GOT3 (cell line): ENCODE measurements at places on chromosomes 12 and 14.

DNA sequence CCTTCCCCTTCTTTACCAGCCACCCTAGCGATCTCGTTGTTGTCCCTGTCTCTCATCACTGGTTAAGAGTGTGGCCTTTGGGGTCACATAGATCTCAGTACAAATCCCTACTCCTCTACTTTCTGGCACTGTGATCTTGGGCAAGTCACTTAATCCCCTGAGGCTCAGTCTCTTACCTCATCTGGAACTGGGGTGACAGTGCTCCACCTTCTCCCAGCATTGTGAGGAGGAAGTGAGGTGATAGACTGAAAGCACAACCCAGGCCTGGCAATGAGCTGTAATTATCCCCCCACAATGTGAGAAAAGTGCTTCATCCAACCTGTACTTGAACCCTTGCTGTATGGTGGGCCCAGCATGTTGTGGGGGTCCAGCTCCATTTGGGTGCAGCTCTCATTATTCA lies 48.0 kb downstream of the IRAK3 start:
- no peak for DNase-seq

DNA sequence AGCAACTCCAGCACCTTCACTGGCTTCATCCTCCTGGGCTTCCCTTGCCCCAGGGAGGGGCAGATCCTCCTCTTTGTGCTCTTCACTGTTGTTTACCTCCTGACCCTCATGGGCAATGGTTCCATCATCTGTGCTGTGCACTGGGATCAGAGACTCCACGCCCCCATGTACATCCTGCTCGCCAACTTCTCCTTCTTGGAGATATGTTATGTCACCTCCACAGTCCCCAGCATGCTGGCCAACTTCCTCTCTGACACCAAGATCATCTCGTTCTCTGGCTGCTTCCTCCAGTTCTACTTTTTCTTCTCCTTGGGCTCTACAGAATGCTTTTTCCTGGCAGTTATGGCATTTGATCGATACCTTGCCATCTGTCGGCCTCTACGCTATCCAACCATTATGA lies 6.8 kb downstream of the OR11G2 start:
- DNase-seq: no peak

DNA sequence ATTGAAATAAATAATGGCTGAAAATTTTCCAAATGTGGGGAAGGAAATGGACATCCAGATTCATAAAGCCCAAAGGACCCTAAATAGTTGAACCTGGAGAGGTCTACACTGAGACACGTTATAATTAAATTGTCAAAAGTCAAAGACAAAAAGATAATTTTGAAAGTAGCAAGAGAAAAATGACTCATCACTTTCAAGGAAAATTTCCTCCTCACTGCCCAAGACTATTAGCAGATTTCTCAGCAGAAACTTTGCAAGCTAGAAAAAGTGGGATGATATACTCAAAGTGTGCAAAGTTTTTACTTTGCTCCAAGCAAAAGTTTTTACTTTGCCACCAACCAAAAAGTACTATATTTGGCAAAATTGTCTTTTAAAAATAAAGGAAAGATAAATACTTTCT lies 15.9 kb upstream of the KRT83 start:
- DNase-seq: no peak

- DNase-seq: no peak
Observed at GRCh38 chr14:64807551-64807950, 72.2 kb downstream of the SPTB start.

DNA sequence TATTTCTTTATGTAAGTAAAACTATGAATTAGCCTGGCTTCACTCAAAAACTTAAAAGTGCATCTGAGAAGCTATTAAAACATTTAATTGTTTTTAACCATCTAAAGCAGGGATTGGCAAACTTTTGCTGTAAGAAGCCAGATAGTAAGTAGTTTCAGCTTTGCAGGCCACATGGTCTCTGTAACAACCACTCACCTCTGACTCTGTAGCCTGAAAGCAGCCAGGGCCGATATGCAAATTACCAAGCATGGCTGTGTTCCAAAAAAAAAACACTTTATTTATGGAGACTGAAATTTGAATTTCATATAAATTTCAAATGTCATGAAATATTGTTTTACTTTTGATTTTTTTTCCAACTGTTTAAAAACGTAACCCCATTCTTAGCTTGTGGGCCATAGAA lies 95.3 kb downstream of the CIT start:
- no peak for DNase-seq

DNA sequence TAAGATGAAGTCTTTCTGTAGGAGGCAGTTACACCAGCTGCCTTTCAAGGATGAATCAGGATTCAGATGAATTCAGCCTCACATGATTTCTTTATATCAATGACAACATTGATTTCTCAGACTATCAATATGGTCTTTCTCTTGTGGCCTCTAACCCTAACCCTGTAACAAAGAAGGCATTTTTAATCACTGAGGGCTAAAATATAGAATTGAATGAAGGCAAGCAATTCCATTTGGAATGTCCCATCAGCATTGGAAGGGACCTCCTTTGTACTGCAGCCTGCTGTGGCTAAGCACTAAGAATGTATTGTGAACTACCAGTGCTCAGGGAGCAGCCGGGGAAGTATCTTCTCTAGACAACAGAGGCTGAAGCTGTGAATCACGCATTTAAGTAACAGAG lies 90.6 kb upstream of the FRMD6 start:
- no peak for DNase-seq

GRCh38 chr12:100875771-100876170 lies 81.2 kb downstream of the ANO4 start:
- DNase-seq: no peak

DNA sequence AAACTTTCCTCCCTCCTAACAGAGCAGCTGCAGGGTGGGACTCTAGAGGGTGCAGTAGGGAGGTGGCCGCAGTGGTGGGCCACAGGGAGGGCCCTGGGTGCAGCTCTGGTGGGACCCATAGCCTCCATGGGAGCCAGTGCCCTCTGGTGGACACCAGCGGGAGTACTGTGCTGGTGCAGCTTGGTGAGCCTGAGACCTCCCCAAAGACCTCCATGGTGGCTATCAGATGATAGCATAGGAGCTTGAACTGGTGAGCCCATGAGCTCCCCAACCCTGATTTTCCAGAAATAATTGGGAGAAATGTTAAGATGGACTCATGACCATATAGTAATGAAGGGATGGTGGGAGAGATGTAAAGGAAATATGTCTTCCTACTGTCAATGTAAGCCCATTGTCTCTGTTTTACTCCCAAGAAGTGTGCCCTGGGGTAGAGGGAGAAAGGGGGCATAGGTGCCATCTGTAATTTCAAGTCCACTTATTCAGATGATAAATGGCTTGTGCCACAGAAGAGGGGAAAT lies 98.7 kb downstream of the GAS2L3 start:
- DNase-seq: no peak

DNA sequence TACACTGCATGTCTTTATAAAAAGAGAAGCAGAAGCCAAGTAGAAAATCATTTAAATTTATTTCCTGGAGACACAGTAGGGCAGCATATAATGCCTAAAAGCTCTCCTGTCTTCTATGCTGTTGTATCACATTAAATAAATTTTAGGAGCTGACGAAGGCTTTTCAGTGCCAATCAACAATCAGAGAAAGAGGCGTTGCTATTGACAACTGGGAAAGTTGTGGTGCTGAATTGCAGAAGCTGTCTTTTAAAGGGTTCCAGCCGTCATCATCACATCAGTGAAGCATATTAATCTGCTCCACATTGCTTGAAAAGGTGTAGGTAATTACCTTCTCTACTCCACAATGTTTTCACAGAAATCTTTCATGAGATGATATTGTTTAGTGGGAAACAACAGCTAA lies 103.9 kb downstream of the FSCB start:
- no peak for DNase-seq

GRCh38 chr12:48542300-48542928 lies 17.0 kb downstream of the OR8S1 start:
- DNase-seq: no peak

GRCh38 chr14:73717266-73717665 lies 3.1 kb upstream of the PNMA1 start:
- no peak for DNase-seq

DNA sequence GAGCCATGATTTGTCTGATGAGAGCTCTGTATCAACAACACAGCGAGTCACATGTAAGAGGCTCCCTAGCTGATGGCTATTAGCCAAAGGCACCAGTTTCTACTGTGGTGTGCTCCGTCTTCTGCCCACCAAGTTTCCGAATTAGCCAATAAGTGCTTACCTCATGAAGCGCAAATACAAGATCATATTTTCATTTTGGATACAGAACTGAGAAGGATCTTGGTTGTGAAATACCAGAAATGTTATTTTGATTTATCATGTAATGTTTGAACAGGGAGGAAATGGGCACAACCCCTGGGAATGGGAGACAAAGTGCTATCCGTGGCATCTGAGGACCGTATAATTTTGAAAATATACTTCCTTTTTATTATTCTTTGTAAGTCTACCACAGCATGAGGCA lies 234.3 kb downstream of the DACT1 start:
- no peak for DNase-seq

- no peak for DNase-seq
Observed at GRCh38 chr14:36757734-36758601, 96.3 kb downstream of the PAX9 start.
